ENCODE measurements at places on chromosomes 3 and 15. TPM values are rescaled to one million over a fixed set of nuclear protein-coding genes. Genes with fewer than 3 reads are reported as not detected.

STAB1 gene
- total RNA-seq, result 0.17 TPM

CCR8 gene
- not detected for total RNA-seq

HAPLN3 gene
- 103 TPM for total RNA-seq

IQCF6 gene
- total RNA-seq, result not detected

TRANK1 gene
- 11.0 TPM for total RNA-seq

LRRIQ4 gene
- total RNA-seq, result 0.12 TPM

GPR62 gene
- not detected for total RNA-seq

SUCLG2 gene
- 81.3 TPM for total RNA-seq

STAC gene
- total RNA-seq, result not detected

TOMM70 gene
- 48.5 TPM for total RNA-seq

LARP6 gene
- not detected for total RNA-seq

LRTM1 gene
- total RNA-seq, result not detected

ASB14 gene
- total RNA-seq, result not detected

PPP4R2 gene
- 68.1 TPM for total RNA-seq

FBXO40 gene
- total RNA-seq, result not detected

PTPRG gene
- total RNA-seq, result 0.37 TPM

TAGLN3 gene
- 1.2 TPM for total RNA-seq

DNA sequence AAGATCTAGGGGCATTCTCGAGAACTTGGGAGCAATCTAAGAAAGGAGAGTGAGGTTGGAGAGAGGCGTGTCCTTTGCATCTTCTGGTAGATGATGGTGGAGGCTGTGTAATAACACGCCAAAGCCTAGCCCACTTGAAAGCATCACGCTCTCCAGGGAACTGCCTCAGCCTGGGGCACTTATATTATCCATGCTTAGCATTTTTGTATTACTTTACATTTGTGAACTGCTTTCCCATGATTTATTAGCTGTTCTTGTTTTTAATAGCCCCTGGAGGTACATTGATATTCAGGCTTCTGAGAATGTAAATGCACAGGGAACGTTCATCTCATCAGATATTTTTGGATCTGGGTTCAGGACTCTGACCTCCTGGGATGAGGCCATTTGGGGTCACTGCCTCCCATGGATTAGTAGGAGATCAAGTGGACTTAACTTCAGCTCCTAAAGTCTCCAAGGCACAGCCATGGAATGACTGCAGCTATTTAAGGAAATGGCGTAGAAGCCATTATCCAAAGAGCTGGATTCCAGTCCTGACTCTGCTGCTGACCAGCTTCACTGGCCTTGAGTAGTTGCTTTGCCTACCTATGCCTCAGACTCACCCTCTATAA lies 124.9 kb downstream of the LPP start:
- no peak for DNase-seq

GRCh38 chr3:129658110-129658843 lies 51.8 kb upstream of the PLXND1 start:
- DNase-seq, result no peak

DNA sequence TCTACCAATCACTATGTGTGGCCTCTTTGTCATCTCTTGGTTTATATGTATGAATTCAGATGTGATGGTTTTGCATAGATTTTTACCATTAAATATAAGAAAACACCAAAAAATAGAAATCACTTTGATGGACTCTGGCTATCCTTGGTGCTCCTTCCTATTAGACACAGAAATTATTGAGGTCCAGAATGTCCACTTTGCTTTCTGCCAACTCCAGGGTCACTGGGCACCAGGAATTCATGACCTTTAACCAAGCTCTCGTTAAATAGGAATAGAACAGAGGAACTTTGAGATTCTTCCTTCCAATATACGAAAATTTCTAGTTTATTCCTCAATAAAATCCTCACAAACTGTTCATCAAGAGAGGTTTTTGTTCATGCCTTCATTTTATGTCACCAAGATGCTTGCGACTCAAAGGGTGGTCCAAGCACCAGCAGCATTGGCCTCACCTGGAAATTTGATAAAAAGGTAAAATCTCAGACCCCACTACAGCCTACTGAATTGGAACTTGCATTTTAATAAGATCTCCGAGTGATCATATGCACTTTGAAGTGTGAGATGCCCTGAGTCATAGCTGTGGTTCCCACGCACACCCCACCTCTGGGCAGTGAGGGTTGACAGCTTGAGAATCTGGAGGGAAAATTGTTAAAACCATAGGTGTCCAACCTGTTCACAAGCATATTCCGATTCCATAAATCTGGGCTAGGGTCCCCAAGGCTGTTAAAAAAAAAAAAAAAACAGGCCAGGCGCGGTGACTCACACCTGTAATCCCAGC lies 286.6 kb downstream of the IL5RA start:
- no peak for DNase-seq

- no peak for DNase-seq
Measured at GRCh38 chr3:170727754-170728153, 141.9 kb upstream of the SLC7A14 start.

- DNase-seq, result no peak
Measured at GRCh38 chr3:99366663-99367429, 271.5 kb upstream of the COL8A1 start.

DNA sequence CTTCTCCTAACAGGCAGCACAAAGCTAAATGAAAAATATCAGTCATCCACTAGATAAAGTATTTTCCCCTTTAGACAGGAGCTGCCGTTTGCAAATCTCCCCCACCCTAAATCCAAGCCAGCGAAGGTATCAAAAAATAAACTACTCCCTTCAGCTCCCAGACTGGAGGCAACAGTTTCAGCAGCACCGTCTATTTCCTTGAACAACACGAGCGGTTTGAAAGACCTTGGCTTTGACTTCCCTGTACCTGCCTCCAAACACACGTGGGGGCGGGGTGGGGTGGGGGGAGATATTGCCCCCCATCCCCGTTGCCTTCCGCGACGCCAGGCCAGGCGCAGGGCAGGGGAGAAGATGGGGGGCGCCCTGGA lies 832 bp upstream of the CACNA1D start:
- no peak for DNase-seq

DNA sequence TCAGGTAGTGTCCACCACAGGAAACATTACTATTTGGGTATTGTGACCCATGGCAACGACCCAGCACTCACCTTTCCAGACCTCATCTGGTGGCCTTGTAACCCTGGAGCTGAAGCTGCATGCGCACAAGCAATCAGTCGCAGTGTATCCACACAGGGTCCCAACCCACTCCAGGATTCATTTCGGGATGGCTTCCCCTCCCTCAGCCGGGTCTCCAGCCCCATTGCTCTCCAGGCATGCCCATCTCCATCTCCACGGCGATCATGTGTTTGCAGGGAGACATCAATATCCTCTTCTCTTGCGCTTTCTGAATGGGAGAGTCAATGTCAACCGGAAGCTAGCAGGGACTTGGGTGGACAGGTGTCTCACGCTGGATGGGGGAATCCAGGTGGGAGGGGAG lies 35.2 kb downstream of the GOLGA6L2 start:
- no peak for DNase-seq

- peak; percentile 56 for DNase-seq
Measured at GRCh38 chr15:25905140-25905539, 42.0 kb upstream of the ATP10A start.

- no peak for DNase-seq
Measured at GRCh38 chr3:196227629-196228493, 11.5 kb downstream of the SLC51A start.

DNA sequence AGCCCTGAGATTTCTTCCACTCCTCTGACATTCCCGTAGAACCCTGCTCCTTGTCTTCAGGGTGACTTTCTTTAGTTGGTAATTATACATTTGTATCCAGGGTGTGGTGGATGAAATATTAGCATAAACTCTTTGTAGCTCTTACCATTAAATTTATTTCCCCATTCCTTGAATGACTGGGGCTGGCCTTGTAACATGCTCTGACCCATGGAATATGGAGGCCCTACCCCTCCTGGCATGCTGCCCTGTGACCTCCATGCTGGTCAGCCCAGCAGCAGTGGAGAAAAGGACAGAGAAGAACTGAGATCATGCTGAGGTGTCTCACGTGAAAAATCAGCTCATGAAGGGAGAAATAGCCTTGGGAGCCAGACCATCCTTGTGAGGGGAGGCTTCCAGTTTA lies 96.1 kb upstream of the PROK2 start:
- no peak for DNase-seq

DNA sequence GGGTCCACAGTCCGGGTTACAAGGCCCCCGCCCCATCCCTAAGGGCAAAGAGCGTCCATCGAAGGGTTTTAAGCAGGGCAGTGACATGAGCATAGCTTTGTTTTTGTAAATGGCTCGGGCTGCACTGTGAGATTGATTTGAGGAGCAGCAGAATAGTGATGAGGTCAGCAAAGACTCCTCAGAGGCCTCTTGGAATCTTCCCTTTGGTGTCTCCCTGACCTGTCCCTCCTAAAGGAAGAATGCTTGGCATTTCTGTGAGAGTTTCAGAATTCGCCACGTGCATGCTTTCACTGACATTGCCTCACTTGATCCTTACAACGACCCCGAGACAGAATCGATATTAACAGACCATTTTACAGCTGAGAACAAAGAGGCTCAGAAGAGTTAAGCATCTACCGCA lies 20.3 kb downstream of the LAMP3 start:
- DNase-seq, result no peak

DNA sequence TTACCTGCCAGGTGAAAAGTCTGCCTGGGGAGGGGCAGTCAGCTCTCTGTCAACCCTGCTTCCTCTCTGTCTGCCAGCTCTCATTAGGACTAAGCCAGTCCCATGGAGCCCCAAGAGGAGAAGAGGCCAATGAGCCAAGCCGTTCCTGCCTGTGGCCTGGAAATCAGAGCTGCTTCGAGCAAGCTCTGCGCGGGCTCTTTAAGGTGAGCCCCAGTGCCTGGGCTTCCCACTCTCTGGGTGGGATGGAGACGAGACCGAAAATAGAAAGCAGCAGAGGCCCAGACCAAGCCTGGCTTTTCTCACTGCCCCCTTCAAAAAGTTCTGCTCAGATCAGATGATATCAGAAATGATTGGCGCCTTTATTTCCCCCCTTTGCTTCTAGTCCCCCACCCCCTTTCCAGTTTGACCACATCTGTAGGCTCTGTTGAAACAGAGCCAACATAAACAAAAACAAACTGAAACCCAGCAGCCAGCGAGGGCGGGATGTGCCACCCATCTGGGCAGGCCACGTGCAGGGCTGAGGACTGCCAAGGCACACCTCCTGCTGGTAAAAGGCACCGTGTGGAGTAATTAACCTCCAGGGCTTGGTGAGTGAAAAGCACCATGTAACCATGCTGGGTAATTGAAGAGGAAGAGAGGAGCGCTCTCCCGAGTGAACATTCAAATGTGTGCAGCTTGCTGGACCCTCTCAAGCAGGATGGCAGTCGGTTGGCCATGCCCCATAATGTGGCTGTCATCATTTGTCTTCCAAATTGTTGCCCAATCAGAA lies 471.0 kb upstream of the PROK2 start:
- DNase-seq, result peak; percentile 61

DNA sequence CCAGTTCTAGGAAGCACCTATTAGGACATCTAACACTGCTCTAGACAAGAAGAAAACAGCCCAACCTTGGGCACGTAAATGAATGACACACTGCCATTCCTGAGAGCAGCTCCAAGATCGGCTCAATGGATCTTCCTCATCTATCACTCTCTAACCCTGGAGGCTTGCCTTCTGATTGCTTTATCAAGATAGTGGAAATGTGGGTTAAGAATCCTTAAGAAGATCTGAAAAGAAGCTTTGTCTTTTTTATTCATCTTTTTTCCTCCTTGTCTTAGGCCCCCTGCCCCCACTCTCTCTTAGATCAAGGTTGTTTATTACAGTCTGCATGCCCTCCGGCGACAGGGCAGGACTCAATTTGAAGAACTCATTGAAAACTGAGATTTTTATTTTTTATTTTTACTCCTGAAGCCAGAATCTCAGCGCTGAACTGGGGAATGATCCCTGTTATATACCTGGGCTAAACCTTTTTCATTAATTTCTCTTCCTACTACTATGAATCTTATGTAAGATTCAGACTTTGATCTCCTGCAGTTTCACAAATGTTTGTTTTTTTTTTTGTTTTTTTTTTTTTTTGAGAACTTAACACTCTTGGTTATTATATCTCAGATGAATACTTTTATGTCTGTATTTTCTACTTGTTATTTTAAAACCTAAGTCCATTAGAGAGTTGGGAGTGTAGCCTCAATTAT lies 219.5 kb downstream of the SV2B start:
- DNase-seq, result no peak

DNA sequence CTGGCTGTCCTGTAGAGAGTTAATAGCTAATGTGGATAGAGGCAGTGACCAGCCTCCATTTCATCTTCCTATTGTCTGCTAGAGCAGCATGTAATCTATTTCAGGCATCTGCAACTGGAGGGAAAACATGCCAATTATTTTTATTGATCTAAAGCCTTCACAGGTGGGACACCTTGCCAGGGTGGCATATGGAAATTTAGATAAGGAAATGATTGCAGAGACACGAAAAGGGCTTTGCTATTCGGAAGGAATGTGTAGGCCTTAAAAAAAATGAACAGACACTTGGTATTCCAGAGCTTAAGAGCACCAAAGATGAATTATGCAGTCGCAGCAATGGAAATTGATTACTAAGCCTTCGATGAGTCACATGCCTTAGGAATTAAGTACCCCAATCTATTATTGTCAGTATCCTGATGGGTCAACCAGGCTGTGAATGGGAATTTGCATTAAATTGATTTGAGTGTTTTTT lies 454.7 kb downstream of the SQOR start:
- DNase-seq, result no peak

GRCh38 chr3:174907628-174908407 lies 48.7 kb downstream of the NAALADL2 start:
- DNase-seq, result no peak

DNA sequence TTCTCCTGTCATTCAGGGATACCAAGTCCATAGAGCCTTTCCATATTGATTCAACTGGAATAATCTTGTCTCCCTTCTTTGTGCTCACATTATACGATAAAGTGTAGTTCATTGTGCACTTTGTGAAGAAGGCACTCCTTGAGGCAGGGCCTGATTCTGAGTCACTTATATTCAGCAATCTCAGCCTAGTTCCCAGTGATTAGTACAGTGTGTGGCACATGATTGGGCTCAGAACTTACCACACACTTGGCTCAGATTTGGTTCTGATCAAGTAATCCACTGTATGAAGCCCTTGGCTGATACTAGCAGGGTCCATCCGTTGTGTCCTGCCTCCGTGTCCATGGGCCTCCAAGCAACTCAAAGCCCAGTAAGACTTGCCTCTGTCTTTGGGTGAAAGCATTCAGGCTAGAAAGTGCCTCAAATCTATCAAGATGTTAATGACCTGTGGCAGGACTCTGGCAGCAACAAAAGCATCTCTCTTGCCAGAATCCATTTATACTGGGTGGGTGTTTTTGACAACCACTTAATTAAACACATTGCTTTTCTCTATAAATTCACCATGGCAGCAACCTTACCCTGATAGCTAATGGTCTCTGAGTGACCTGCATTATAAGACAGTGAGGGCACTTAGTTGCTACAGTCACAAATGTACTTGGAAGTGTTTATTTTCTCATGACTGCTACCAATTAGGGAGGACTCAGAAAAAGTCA lies 51.3 kb downstream of the TPRG1 start:
- DNase-seq, result no peak

GRCh38 chr15:81025721-81026370 lies 25.1 kb downstream of the TLNRD1 start:
- DNase-seq, result no peak

GRCh38 chr3:174869448-174869847 lies 10.3 kb downstream of the NAALADL2 start:
- DNase-seq, result no peak
